ENCODE measurements at places on chromosomes 5 and 9.

DNA sequence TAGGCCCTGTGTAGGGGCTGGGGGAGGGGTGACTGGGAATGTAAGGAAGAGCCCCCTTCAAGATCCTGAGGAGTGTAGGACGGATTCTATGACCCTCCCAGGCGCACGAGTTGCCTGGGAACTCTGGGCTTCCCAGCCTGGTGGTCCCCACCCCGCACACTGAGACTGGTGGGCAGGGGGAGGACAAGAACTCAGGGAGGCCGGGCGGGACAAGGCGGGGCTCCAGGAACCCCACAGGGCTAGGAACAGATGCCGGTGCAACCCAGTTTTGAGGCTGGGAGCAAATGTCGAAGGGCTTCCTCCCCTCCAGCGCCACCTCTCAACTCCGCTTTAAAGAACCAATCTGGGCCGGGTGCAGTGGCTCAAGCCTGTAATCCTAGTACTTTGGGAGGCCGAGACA lies 1.3 kb upstream of the VDAC1 start:
- no peak for DNase-seq

- no peak for DNase-seq
These were observed 327.0 kb downstream of the TRIM32 start for GRCh38 chr9:117014061-117014460.

GRCh38 chr9:89036383-89036782 lies 45.1 kb downstream of the S1PR3 start:
- DNase-seq, result no peak

DNA sequence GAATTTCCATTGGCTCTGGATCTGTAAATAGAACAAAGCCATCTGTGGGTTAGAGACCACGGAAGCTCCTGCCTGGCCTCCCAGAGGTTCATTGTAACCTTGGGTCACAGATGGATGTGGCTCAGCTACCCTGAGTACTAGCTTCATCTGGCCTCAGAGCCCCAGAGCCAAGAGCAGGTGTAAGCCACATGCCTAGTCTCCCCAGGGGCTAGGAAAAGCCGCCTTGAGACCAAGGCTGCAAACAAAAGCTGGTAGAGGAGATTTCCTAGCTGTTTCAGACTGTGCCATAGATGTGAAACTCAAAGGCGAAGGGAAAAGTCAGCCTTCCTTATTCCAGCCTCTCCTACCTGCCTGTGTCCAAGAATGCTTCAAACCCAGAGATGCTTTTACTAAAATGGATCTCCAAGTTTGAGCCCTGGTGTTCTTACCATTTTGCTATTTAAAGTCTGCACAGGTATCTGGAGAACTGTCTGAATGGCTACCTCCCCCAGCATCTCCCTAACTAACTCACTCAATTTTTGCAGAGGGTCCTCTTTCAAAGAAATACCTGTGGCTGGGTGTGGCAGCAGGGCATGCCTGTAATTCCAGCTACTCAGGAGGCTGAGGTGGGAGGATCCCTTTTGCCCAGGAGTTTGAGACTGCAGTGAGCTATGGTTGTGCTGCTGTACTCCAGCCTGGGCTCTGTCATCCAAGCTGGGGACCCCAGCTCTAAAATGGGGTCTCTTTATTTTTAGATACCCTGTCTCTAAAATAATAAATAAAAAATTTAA lies 42.3 kb upstream of the MAP1B start:
- DNase-seq, result no peak

DNA sequence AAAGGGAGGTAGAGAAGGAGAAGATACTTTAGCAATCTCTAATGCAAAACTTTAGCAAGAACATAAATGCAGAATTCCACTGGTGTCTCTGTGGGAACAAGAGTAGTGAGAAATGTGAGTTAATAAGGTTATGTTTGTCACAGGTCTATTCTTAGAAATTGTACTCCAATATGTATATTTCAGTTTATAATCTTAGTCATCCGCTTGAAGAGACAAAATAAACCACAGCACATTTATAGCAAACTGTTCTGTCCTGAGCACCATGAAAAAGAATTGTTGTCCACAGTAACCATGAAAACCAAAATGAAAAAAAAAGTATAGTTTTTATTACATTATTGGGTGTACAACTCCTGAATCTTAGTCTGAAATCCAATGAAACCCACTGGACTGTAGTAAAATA lies 93.6 kb upstream of the TSLP start:
- DNase-seq, result no peak

DNA sequence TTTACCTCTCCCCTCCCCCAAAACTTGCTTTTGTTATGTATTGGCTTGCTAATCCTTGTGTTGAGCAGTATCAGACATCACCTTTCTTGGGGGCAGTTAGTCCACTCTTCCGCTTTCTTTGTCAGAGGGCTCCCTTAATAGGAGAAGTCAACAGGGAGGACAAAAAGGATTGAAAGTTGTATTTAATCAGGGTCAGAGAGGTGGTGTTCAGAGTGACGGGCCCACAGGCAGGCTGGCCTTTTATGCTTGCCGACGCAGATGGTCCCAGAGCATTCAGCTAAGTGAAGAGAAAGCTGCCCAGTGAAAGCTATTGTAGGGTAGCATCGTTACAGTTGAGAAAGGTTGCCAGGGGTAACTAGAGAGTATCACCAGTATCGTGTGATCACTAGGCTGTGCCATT lies 131.1 kb downstream of the ZCCHC7 start:
- DNase-seq, result no peak

GRCh38 chr9:93173365-93174051 lies 10.4 kb upstream of the WNK2 start:
- DNase-seq, result no peak

Data from activated CD4-positive, alpha-beta T cell treated with anti-CD3 and anti-CD28 coated beads, Interleukin-2, amount 50 U/mL, for 16 hours (primary cell).